Immature natural killer cell (primary cell): ENCODE measurements at places on chromosomes 13 and 19. TPM values are rescaled to one million over a fixed set of nuclear protein-coding genes. Genes with fewer than 3 reads are reported as not detected.

DNA sequence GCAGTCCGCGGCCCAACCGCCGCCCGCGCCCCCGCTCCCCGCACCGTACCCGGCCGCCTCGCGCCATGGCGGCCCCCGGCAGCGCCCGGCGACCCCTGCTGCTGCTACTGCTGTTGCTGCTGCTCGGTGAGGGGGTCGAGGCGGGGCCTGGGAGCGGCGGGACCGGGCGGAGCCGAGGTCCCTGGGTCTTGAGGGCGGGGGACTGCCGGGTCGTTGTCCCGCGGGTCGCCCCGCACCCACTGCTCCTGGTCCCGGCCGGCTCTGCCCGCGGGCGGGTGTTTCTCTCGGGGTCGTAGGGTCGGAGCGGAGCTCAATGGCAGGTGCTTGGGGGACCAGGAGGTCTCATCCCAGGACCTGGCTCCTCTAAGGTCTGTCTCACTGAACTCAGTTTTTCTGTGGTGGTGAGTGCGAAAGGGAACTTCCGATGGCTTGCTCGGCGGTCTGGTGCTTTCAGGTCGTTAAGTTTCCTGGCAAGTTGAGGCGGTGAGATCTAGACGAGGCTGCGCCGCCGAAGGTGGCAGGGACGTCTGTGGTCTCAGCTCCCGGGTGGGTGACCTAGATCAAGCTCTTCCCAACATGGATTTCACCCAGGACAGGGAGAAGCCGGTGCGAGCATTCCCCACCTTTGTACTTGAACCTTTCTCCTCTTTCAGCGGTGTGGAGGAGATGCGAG, 467 bp downstream of the LAMP1 start:
- DNase-seq: peak; percentile 79
- H3K4me1 ChIP-seq: peaks cover 30% of the 10 kb centered on the region
- peak overlapping the region; percentile 91 for H3K4me3 ChIP-seq
- peaks cover 23% of the 10 kb centered on the region for H3K27me3 ChIP-seq
- H3K36me3 ChIP-seq: no peaks in the 10 kb centered on the region

GRCh38 chr13:20727856-20728255, 24.4 kb downstream of the IL17D start:
- no peak for DNase-seq
- H3K27ac ChIP-seq: no peak overlapping the region
- H3K36me3 ChIP-seq: peaks cover 14% of the 10 kb centered on the region
- H3K27me3 ChIP-seq: no peaks in the 10 kb centered on the region
- H3K4me3 ChIP-seq: no peak overlapping the region
- H3K4me1 ChIP-seq: no peaks in the 10 kb centered on the region

- H3K27me3 ChIP-seq: peaks cover 9% of the 10 kb centered on the region
- no peak overlapping the region for H3K27ac ChIP-seq
- peaks cover 14% of the 10 kb centered on the region for H3K36me3 ChIP-seq
- H3K4me3 ChIP-seq: no peak overlapping the region
- H3K4me1 ChIP-seq: peaks cover 26% of the 10 kb centered on the region
- no peak for DNase-seq
These were observed 4.8 kb downstream of the RPS16 start for GRCh38 chr19:39430675-39431593.

CEACAM8 gene
- not detected for polyA plus RNA-seq

GPR42 gene
- not detected for polyA plus RNA-seq
